ENCODE measurements at places on chromosomes 4 and X.

DNA sequence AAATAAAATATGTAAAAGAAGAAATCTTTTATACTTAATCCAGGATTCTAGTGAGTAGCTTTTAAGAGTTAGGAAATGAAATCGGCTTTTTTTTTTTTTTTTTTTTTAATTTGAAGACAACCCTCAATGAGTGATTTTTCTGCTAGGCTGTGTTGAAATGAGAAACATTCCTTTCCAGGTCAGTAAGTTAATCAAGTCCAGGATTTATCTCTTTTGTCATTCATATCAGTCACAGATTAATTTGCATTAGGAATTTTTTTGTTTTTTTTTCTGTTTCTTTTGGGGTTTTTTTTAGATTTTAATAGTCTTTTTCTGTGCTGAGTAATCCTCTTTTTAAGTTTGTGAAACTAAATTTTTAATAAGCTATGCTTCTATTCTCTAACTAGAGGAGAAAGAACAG, 448.1 kb downstream of the ADGRL3 start:
- no peak for DNase-seq

GRCh38 chrX:97065066-97065465, 181.4 kb downstream of the RPA4 start:
- no peak for DNase-seq

GRCh38 chr4:53050361-53050774, 188.3 kb downstream of the RASL11B start:
- DNase-seq = no peak

- DNase-seq = no peak
These were observed 81.2 kb upstream of the TBL1X start for GRCh38 chrX:9383655-9384054.

DNA sequence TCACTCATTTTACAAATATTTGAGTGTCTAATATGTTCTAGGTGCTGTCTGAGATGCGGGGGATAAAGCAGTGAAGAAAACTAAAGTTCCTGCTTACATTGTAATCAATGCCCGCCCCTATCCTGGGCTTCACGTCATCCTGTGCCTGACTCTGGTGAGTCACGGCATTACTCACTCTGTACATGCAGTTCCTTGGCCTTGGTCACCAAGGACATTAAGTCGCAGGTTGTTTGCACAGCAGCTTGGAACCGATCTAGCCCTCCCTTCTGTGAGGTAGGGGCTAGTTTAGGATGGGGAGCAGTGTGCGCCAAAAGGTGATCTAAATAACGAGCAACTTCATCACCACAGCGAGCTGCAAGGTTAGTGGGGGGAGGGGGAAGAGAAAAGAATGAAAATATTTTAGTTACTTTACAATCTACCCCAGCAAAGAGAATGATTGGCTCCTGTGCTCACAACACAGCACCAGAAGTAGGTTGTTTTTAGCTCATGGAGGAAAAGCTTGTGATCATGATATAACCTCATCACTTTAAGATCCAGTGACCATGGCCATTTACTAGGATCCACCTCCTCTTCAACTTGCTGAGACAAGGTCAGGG, 48.0 kb upstream of the HDAC8 start:
- no peak for DNase-seq

DNA sequence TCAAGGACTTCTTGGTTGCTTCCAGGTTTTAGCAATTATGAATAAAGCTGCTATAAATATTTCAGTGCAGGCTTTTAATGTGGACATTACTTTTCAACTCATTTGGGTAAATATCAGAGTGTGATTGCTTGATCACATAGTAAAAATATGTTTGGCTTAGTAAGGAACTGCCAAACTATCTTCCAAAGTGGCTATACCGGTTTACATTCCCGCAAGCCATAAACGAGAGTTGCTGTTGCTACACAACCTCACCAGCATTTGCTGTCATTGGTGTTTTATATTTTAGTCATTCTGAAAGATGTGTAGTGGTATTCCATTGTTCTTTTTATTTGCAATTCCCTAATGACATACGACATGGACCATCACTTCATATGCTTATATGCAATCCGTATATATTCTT, 30.9 kb upstream of the SPOCK3 start:
- DNase-seq = no peak

DNA sequence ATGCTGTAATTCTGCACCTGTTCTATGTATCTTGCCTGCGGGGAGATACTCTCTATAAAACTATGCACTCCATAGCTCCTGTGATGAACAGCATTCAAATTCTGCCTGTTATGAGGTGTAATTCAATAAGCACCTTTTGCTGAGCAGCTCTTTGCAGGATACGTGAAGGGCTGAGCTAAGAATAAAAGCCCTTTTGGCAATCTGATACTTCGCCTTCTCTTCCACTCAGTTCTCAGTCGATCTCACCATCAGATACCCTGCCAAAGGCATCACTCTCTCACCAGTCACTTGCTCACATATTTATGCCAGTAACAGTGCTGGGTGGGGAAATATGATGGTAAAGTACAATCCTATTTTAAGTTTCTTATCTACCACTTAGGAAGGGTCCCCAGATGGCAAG, 67.2 kb downstream of the RPS3A start:
- no peak for DNase-seq

GRCh38 chrX:9416562-9417348, 48.1 kb upstream of the TBL1X start:
- no peak for DNase-seq

DNA sequence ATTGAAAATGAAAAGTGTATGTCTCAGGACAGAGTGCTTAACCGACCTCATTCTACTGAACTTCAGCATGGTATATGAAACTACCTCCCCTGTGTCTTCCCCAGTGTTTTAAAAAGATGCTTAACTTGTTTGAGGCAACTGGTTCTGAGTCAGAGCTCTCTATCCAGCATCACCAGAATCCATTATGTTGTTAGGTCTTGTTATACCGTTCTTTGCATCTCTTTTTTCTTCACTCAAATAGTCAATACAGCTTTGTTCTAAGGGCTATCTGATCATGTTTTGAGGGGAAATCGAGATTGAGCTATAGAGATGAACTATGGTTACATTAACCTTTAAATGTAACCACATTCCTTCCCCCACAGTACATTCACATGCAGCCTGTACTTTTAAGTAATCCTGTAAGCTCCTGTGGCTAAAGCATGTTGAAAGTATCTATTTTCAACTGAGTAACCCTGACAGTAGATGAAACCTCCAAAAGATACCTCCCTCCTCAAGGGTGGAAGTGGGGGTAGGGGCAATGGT, 514.4 kb downstream of the RPA4 start:
- DNase-seq = no peak

- no peak for DNase-seq
These were observed 77.9 kb upstream of the SLC7A11 start for GRCh38 chr4:138320030-138320429.

DNA sequence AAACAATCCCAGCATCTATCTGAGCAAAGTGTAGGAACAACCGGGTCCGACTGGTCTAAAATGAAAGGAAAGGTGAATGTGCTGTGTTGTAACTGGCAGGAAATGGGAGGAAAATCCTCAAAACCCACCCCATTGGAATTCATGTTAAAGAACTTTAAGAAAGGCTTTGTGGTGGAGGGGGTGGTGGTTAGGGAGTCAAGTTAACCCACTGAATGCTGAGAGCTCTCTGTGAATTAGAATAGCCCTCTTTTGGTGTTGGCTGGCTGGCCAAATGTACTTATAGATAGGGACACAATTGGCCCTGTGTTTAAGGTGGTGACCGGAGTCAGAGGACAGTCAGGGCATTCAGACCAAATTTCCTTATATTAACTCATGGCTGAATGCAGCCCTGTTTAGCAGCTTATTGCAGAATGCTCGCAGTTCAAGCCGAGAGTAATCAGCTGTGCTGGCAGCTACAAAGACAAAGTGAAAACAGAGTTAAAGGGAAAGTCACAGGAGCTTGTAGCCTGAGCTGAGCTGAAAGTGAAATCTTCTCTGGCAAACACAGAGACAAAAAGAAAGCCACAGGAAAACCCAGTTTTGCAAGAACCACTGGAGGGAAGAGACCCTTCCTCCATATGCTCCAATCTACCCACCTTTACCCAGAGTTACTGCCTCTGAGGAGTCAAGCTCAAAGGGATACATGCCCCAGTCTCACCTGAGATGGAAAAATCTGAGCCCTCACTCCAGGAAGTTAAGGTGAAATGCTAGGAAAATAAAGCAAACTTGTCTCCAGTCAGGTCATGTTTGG, 38.5 kb upstream of the UGT2B7 start:
- DNase-seq = no peak

DNA sequence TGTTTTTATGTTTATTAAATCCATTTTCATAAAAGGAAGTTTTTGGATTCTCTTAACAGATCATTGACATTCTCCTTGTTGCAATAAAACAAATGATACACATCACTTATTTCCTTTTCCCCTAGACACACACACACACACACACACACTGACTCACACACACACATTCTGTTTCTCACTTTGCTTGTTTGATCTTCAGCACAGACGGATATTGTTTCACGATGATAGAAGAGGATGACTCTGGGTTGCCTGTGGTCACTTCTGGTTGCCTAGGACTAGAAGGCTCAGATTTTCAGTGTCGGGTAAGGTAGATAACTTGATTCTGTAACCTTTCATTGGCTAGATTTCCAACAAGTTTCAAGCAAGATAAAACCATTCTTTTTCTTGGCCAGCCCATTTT, 356.8 kb downstream of the BMPR1B start:
- DNase-seq = no peak

GRCh38 chr4:107115185-107115847, 79.2 kb upstream of the DKK2 start:
- DNase-seq = no peak

DNA sequence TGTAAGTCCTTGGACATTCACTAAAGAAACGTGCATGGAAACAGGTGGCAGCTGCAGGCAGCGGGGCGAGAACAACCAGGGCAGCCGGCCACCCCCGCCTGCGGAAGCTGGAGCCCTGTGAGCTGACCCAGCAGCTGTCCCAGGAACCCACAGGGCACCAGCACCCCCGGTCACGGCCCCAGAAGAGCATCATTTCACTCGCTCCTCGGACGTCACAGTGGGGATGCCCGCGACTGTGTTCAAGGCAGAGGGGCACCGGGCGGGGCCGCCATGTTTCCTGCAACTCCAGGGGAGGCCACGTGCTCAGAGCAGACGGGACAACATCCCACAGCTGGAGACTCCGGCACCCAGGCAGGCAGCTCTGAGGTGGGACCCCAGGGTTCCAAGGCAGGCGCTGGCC, 45.0 kb upstream of the CPLX1 start:
- DNase-seq = no peak

- DNase-seq = no peak
These were observed 161.2 kb upstream of the SPRY1 start for GRCh38 chr4:123235431-123235830.

DNA sequence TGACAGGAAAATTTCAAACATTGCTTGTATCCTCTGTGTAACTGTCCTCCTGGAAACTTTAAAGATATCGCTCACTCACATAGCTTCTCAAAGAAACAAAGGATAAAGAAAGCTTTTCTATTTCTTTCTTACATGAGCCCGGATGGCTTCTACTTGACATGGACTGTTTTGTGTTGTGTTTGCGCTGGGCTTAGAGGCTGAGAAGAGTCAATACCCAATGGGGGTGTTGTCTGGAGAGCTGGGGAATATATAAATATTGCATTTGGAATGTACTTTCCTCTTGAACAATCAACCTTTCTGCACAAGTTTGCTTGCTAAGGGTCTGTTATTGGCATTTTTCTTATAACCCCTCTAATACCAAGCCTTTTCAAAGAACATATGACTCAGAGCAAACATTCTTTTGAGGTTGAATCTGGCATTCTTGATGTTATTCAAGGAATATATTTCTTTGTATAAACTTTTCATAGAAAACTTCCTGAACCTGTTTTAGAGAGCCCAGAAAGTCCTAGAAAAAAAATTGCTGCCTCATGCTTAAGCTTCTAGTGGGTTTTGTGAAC, 331.9 kb downstream of the PACRGL start:
- no peak for DNase-seq

GRCh38 chr4:14247767-14248166, 620.2 kb upstream of the BOD1L1 start:
- DNase-seq = no peak

GRCh38 chr4:138555108-138555507, 313.0 kb upstream of the SLC7A11 start:
- no peak for DNase-seq

GRCh38 chrX:10441464-10441863, 178.9 kb downstream of the MID1 start:
- no peak for DNase-seq

GRCh38 chrX:23819385-23820234, 36.6 kb downstream of the SAT1 start:
- no peak for DNase-seq

- DNase-seq = no peak
These were observed 1673.4 kb upstream of the PCDH7 start for GRCh38 chr4:29046781-29047180.

GRCh38 chrX:97842468-97843199, 958.9 kb downstream of the RPA4 start:
- no peak for DNase-seq

GRCh38 chr4:101256222-101256621, 91.1 kb downstream of the PPP3CA start:
- no peak for DNase-seq

GRCh38 chr4:17823871-17824669, 13.3 kb downstream of the NCAPG start:
- no peak for DNase-seq

- DNase-seq = no peak
These were observed 42.4 kb downstream of the ADRA2C start for GRCh38 chr4:3808597-3808996.

DNA sequence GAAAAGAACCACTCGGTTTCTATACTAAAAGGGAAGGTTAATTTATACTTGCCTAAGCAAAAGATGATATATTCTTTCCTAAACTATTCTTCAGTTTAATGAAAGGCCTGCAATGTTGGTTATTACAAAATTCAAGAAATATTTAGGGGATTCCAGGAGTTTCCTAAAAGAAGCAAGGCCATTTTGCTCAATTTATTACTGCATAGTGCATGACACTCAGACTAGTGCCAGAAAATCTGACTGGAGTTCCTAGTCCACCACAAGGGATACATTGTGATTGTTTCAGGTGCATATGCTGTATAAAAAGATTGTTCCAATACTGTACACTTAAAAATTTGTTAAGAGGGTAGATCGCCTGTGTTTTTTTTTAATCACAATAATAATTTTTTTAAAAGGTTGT, 78.7 kb downstream of the CAPN6 start:
- no peak for DNase-seq

- DNase-seq = peak; percentile 35
These were observed 31.6 kb upstream of the IRAK1 start for GRCh38 chrX:154051201-154051810.

- no peak for DNase-seq
These were observed 5.3 kb downstream of the YIPF7 start for GRCh38 chr4:44646151-44646550.

- DNase-seq = no peak
These were observed 632.6 kb upstream of the INTU start for GRCh38 chr4:127000110-127000509.

- no peak for DNase-seq
These were observed 51.6 kb upstream of the IL2 start for GRCh38 chr4:122508083-122508482.

All from stimulated activated CD8-positive, alpha-beta memory T cell treated with anti-CD3 and anti-CD28 coated beads, Interleukin-4, amount 100 ng/mL, for 1 hour (primary cell).